ENCODE measurements at places on chromosomes 13 and 19.

DNA sequence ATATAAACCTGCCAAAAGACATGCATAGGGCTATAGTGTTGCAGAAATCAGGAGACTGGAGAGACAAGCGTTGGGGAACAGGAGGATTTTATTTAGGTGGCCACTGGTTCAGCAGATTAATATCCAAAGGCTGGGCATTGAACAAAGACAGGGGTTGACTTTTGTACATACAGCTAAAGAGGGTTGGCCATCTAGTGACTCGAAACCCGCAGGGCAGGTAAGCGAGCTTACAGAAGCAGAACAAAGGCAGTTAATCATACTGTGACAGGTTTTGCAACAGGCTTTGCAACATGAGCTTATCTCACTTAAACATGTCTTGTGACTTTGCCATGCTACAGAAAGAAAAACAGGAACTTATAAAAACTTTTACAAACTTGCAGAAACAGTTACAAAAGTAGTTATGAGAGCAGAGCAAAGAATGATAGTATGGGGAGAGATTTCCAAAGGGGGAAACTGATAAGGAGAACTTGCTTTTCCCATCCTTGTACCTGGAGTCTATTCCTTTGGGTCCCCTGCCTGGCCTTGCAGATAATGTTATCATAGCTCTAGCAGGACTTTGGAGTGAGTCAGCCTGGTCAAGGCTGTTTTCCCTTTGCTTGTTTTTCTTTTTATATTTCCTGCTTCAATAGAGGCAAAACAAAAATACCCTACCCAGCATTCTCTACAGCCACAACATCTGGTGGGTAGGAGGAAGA lies 234.2 kb downstream of the PCDH17 start:
- no peak for DNase-seq

DNA sequence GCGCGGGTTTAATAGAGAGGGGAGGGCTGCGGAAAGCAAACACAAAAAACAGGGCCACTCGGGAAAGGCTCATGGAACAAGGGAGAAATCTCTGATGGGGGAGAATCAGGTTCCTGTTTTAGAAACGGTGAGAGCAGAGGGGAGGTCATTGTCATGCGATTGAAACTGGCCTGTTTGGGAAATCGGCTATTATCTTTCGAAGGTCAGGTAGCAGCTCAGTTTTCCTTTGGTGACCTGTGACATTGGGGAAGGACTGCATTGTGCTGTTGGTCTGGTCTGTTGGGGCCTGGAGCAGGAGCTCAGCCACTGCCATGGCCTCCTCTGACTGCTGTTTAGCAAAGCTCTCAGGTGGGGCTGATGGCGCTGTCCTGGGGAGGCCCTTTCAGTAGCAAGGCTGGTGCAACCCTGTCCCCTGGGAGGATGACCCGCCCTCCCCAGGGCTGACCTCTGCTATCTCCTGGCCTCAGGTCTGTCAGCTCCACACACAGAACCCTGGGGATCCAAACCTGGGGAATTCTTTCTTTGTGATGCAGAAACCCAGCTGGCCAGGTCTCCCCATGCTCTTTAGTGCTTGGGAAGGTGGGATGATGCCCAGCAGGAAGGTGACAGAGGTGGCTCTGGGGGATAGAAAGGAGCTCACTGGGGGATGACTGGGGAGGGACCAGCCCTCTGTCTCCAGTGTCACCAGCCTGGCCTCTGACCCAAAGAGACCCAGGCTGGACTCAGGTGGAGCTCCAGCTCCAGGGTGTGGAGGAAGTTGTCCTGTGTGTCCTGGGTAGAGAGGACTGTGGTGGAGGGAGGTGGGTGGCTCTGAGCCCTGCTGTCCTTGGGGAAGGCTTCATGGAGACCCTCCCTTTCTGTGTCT lies 21.2 kb upstream of the CD177 start:
- DNase-seq, result no peak

DNA sequence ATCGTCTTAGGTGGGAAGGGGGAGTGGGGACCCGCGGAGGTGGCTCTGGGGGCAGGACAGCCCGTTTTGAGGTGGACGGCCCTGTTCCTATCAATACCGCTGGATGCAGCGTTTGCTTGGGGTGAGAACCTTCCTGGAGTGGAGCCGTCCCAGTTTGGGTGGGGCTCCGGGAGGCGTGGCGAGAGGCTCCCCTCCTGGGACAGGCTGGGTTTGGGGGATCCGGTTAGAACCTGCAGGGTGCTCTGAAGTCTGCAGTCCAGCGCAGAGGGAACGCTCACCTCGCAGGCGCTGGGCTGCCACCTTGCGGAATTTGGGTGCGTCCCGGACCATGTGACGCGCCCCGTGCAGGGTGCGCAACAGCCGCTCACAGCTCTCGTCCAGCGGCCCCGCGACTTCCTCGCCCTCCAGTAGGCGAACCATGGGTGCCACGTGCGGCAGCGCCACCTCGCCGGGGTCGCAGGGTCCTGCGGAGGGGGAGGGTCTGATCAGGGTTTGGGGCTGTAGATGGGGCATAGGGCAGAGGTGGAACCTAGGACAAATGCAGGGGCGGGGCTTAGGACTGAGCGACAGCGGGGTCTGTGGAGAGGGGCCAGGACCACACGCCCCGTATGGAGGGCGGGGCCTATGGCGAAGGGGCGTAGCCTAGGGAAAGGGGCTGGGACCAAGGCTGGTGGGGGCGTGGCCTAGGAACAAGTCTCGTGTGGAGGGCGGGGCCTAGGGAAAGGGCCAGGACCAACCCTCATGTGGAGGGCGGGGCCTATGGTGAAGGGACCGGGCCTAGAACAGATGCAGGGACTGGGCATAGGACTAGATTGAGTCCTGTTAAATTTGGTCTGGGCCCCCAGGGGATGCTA lies 13.8 kb downstream of the SH2D3A start:
- peak; percentile 62 for DNase-seq

DNA sequence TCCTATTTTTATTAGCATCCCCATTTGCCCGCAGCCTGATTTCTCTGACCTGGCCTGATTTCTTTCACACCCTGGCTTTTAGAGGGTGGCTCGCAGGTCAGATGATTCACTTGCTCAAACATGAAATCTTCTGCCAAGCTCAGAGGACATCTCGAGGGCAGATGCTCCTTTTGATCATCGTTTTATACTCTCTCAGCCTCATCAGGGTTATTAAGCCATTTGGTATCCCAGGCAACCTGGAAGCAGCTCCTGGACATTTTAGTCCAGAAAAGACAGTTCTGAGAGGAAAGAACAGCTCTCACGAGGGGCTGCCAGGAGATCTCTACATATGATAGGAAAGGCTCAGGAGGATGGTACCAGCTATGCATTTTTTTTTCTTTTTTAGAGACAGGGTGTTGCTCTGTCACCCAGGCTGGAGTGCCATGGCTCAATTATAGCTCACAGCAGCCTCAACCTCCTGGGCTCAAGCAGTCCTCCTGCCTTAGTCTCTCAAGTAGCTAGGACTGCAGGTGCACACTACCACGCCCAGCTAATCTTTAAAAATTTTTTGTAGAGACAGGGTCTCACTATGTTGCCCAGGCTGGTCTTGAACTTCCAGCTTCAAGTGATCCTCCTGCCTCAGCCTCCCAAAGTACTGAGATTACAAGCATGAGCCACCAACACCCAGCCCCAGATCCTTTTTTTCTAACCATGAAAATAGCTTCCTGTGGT lies 165.4 kb downstream of the KATNAL1 start:
- DNase-seq, result no peak

GRCh38 chr13:46104868-46105267 lies at the start of gene CPB2:
Gene CPB2 (minus strand): TSS chr13:46105033. CDS start chr13:46105009, 24 bp downstream.
- no peak for DNase-seq

DNA sequence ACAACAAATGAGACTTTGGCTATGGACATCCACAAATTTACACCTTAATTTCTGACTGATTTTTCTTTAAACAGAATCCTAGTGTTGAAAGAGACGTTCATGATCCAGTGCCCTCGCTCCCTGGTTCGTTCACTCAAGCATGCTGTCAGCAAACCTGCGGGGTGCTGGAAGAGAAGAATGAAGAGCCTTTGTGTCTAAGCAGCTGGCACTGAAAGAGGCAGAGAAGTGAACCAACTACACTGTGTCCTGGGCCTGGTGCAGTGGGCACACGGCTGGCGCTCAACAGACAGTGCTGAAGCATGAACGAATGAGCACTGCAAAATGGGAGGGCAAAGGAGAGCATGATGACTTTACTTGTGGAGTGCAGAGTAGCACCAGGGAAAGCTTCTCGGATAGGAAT lies 46.8 kb downstream of the MIPEP start:
- DNase-seq, result no peak
